Stimulated activated naive B cell treated with anti-CD40 and anti-IgM and Interleukin-4, amounts not matched to agents 10 μg/mL and 1 μg/mL and 100 μg/mL, for 72 hours (primary cell): ENCODE measurements at places on chromosomes 11 and 22.

DNA sequence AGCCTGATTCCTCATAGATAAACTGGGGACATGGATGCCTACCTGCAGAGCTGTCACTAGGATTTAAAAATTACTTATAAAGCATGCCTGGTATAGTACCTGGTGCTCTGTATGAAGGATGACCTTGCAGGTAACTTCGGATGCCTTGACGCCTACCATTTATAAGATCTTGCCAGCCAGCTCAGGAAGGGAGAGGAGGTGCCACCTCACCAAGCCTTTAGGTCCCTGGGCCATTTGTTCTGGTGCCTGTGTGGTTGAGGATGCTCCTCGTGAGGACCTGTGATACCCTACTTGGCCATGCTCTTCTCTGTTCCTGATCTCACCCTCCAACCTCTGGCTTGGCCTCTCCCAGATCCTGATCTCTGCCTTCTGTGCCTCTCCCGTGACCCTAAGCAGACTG lies 85.2 kb downstream of the FDX1 start:
- no peak for DNase-seq
- no peak overlapping the region for H3K27ac ChIP-seq
- no peak overlapping the region for H3K4me3 ChIP-seq

GRCh38 chr11:93487032-93487483 lies 56.1 kb downstream of the SMCO4 start:
- H3K4me3 ChIP-seq = no peak overlapping the region
- H3K27me3 ChIP-seq = no peaks in the 10 kb centered on the region
- no peak overlapping the region for H3K27ac ChIP-seq
- no peaks in the 10 kb centered on the region for H3K36me3 ChIP-seq
- H3K4me1 ChIP-seq = no peaks in the 10 kb centered on the region

DNA sequence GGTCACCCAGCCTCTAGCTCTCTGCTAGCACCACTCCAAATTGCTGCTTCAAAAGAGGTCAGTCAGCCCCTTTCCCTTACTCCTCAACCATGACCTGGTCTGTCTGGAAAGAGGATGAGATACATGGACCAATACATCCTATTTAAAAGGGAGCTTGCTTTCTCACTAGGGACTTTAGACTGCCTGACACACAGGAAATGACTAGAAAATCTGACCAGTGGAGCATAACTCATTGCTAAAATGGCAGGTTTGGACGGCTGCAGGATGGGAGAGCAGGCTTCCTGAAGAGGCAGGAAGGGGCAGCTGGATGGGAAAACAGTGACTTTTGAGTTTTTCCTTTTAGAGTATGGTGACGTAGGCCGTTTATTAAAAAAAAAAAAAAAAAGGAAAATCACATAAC lies 25.3 kb downstream of the STIM1 start:
- peak overlapping the region; percentile 42 for H3K4me3 ChIP-seq
- peaks cover 49% of the 10 kb centered on the region for H3K4me1 ChIP-seq
- peaks cover 13% of the 10 kb centered on the region for H3K36me3 ChIP-seq
- no peaks in the 10 kb centered on the region for H3K27me3 ChIP-seq
- peak overlapping the region; percentile 85 for H3K27ac ChIP-seq

DNA sequence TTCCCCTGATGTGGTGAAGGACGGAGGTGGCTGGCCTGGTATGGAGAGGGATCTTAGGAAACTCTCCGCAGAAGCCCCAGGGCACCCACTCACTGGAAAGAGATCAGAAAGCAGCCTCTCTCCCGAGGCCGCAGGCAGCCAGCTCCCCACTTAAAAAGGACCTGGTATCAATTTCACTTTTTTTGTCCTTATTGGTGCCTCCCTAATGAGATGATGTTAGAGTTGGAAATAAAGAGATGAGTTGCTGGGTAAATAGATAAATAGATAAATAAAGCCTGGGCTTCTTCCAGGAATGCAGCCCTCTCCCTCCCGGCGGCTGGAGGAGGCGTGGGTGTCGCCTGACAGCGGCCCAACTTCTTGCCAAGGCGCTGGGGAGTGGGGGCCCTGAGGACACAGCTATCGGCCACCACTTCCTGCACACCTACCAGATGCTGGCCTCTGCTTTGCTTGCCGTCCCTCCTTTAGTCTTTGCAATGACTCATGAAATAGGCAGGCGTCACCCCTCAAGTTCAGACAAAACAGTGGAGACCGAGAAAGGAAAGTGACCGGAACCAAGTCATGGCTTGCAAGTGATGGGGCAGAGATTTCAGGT lies 42.9 kb downstream of the LINC01488 start:
- H3K4me1 ChIP-seq = peaks cover 21% of the 10 kb centered on the region
- H3K4me3 ChIP-seq = no peak overlapping the region
- H3K36me3 ChIP-seq = no peaks in the 10 kb centered on the region
- no peak overlapping the region for H3K27ac ChIP-seq
- H3K27me3 ChIP-seq = peaks cover 8% of the 10 kb centered on the region
- DNase-seq = no peak

DNA sequence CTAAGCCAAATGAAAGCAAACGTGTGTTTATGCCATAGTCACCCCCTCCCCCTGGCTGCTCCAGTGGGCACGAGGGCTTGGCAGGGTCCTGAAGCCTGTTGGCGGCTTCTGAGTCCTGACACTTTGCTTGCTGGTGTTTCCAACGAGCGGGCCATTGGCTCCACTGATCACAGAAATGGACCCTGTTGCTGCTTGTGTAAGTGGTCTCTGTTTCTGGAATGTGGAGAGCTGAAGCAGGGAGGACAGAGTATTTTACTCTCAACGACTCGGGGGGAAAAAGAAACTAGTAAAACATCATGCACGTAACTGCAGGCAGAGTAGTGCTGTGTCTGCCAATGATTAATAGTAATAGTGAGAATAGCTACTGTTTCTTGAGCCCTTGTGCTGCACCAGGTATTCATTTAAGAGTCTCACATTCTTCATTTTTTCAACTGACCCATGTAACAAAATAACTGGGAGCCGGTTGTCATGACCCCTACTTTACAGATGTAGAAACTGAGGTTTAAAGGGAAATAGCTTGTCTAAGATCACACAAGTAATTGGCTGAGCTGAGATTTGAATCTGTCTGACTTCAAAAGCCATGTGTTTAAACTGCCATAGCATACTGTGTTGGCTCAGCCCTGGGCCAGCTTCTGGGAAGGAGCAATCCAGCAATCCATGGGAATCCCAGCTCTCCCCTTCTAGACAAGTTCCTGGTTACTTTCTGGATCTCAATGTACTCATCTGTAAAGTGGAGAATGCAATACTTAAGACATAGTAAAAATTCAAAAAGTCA lies 526.7 kb downstream of the INSC start:
- DNase-seq = no peak
- H3K4me3 ChIP-seq = no peak overlapping the region
- no peaks in the 10 kb centered on the region for H3K36me3 ChIP-seq
